HS-27A (cell line): ENCODE measurements at places on chromosomes 16 and 17.

DNA sequence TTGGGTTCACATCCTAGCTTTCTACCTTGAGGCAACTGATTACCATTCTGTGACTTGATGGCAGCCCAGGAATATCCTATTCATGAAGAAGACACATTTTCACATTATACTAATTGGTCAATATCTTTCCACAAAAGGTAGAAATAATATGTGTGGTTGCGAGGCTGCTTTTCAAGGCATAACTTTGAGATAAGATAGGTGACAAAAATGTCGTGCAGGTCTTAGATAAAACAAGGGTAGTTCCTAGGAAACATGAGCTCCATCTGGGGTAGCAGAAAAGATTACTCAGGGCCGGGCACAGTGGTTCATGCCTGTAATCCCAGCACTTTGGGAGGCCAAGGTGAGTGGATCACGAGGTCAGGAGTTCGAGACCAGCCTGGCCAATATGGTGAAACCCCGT lies 22.3 kb upstream of the TEKT3 start:
- no peak for DNase-seq

GRCh38 chr17:5413682-5414081 lies 5.8 kb downstream of the NUP88 start:
- peak; percentile 29 for DNase-seq

DNA sequence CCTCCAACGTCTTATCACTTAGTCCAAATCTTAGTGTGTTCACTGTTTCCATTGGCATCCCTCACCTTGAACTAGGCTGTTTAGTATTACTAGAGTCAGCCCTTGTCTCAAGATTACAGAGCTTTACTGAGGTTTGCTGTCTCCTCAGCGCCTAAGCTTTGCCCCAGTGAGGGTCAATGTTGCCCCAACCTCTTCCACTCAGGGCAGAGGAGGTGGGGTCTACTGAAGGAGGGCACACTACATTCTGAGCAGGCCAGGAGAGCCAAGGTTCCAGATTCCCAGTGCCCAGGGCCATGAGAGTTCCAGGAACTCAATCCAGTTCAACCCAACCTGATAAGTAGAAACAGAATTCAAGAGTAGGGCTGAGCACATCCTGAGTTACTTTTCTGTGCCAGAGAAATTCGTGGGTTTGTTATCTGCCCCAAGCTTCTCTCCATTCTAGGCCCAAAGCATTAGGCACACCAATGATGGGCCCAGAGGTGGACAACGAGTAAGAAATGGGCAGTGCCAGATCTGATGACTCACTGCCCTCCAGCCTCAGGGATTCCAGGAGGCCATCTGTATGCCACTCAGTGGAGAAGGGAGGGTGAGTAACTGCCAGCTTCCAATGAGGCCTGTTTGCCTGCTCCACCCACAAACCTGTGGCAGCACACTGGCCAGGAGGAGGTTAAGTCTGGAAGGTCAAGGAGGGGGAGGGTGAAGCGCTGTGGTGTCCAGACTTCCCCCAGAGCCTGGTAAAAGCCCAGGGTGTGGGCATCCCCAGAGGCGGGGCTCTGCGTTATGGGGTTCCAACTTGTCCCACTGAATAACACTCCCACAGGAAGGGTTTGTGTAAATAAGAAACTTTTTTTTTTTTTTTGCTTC lies 8.2 kb downstream of the TUBG2 start:
- DNase-seq = peak; percentile 60

- DNase-seq = no peak
Measured at GRCh38 chr16:2250652-2251295, 613 bp downstream of the ECI1 start.

- no peak for DNase-seq
Measured at GRCh38 chr17:74807441-74807840, 31.3 kb upstream of the NAT9 start.

GRCh38 chr17:75246404-75246803 lies 15.0 kb downstream of the GGA3 start:
- no peak for DNase-seq

DNA sequence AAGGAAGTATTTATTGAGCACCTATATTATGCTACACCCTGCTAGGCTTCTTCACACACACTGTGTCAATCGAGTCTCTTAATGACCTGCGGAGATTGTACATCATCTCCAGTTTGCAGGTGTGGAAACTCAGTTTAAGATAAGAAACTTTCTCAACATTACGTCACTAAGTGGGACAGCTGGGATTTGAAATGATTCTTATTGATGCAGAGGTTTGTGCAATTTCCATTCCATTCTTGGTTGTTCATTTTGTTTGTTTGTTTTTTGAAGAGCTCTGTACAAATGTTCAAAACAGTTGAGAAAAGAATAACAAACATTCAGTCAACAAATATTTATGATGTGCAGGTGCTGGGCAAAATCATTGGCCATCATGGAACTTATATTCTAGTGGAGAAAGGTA lies 84.8 kb downstream of the MAP2K6 start:
- no peak for DNase-seq

- DNase-seq = no peak
Measured at GRCh38 chr17:69500911-69501429, 86.5 kb downstream of the MAP2K6 start.

GRCh38 chr16:13611596-13611995 lies 308.4 kb upstream of the ERCC4 start:
- no peak for DNase-seq

DNA sequence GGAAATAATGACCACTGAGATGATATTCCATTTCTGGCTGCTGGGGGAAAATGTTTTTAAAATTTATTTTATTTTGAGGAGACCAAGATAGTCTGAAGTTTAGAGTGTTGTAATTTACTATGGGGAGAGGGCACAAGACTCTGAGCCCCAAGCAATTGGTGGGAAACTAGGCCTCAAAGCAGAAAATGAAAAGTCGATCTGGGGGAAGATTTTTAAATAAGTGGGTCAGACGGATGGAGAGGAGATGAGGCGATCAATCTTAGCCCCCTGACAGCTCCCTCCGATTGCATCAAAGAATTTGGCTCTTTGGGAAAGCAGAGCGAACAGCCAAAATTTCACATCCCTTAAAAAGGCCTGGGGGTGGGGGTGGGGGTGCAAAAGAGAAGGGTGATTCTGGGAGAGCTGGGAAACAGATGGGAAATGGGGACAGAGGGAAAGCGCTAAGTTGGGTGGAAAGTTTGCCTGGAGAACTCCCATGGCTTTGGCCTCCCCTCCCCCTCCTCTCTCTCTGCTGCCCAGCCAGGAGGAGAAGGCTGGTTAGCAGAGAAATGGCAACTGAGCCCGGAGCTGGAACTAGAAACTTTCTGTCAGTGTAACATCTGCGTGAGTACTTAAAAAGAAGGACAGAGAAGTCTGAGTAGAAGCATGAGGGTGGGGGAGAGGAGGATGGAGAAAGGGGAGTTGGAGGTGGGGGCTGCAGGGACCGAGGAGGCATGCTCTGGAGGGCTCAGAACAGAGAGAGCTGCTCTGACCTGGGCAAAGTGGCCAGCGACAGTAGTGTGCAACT lies 1.4 kb upstream of the HOXB2 start:
- DNase-seq = no peak

DNA sequence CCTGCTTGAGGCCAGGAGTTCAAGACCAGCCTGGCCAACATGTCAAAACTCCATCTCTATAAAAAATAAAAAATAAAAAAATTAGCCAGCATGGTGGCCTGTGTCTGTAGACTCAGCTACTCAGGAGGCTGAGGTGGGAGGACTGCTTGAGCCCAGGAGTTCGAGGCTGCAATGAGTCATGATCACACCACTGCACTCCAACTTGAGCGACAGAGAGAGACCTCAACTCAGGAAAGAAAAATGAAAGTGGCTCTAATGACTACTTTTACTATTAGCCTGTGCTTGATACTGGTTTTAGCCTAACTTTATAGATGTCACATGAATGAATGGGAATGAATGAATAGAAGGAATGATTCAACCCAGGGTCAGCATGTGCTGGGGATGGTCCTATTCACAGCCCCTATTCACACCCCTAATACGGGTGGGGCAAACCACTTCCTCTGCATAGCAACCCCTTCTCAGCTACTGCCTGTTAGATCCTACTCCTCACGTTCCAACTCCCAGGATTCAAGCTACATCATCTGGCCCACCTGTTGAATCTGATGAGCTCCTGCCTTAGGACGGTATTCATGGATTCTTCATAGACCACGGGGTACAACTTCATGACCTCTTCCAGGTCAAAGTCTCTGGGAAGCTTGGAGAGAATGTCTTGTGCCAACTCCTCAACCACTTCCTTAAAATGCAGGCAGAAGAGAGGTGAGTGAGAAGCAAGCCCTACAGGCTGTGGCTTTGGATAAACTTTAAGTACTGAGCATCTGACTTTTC lies 40.5 kb downstream of the LYRM1 start:
- no peak for DNase-seq

DNA sequence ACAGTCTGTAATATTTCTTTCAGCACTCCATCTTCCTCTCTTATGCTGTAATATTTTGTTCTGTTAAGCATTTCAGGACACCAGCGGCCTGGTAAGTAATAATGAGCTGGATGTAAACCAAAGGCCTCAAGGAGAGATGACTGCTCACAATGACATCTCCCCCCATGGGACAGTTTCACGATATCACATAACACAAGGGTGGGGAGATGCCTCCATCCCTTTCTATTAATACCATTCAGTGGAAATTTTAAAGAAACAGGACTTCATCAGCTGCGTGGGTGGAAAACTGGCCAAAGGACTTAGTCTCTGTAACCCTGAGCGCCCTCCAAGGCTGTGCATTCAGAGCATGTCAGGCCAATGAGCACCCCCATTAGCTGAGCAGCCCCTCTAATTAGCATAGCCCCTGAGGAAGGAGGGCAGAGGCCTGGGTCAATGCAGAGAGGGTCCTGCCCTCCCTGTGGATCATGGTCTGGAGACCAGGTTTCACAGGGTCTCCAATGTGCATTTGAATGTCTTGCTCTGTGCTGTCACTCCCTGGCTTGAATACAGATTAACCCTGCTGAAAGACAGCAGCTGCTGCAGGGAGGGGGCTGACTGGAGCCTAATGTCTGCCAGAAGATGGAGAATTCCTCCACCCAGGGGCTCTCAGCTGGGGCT lies 156.4 kb downstream of the HS3ST2 start:
- DNase-seq = no peak

GRCh38 chr16:47262938-47263337 lies 119.2 kb upstream of the NETO2 start:
- DNase-seq = no peak

DNA sequence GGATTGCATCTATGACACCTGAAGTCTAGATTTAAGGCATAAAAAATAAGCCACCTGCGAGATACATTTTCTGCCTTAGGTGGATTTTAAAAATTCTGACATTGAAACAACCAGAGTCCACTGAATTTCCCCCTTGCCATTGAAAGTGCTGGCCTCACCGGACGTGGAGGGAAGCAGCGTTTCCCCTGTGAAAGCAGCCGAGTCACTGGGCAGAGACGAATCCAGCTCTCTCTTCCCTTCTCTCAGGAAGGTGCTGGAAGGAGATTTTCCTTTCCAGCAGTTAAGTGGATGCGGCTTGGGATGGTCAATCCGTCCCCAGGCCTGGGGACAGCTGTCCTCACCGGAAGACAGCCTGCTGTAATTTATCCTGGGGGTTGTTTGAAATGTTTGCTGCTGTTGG lies 270.9 kb upstream of the FOXF1 start:
- DNase-seq = no peak

DNA sequence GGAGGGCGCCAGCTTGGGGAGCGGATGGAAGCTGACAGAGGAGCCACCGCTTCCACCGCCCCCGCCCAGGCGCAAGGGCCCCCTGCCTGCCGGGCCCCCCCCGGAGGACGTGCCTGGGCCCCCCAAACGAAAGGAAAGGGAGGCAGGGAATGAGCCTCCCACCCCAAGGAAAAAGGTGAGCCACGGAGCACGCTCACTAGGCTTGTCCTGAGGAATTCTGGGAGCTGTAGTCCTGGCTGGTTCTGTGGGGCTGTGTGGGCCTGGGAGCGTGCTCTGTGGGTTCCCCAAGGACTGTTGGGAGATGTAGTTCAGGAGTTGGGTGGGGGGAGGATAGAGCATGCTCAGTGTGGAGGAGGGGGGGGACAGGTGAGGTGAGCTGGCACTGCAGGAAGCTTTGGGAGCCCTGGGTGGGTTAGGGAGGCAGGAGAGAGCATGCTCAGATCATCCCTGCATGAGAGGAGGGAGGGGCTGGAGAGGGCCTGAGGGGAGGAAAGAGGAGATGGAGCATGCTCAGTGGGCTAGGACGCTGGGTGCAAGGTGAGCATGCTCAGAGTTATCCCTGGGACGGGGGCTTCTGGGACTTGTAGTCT lies 4.5 kb downstream of the FBXL19 start:
- no peak for DNase-seq

DNA sequence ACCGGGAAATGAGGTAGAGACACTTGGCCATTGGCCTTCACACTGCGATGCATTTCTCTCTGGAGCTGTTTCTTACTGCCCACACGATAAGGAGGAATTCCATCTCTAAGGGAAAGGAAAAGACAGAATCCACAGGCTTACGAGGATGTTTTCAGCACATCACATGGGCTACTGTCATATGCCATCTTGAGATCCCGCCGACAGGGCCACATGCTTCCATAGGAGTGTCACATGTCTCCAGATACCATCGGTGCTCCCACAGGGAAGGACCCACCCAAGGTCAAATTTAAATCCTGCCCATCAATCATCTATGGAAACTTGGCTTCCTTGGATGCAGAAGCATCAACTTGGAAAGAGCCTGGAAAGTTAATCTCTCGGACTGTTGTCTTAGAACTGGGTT lies 20.0 kb downstream of the AXIN2 start:
- DNase-seq = no peak

- DNase-seq = no peak
Measured at GRCh38 chr17:21549107-21549687, 143.1 kb upstream of the KCNJ18 start.

DNA sequence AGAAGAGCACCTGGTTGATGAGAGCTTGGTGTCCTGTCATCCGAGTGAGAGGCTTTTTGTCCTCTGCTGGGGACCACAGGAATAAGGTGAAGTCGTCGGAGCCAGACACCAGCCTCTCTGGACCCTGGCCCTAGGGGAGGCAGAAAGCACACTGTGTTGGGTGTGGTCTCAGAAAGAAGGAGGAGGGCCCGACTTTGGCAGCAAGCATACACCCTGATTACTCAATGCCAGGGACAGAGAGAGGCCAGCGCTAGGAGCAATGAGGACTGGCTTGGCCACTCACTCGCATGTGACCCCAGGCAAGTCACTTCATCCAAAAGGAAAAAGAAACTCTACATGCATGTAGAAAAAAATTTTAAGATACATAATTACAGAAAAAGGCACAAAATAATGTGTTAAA lies 6.8 kb downstream of the NLE1 start:
- no peak for DNase-seq

GRCh38 chr17:7816926-7817642 lies 16.9 kb upstream of the KDM6B start:
- no peak for DNase-seq

DNA sequence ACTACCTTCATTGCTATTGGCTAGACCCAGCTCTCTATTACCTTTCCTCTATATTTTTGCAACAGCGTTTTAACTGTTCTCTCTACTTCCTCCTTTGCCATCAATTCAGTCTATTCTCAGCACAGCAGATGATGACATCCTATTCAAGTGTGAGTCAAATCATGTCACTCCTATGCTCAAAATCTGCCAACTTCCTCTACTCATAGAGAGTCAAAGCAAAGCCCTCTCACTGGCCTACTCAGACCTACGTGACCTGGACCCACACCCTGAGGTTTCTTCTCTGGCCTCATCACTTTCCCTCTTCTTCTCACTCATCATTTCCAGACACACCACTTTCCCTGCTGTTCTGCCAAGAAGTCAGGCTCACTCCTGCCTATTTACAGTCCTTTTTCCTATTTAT lies 289.0 kb upstream of the AXIN2 start:
- no peak for DNase-seq
